ENCODE measurements at places on chromosomes 12 and 14. TPM values are rescaled to one million over a fixed set of nuclear protein-coding genes. Genes with fewer than 3 reads are reported as not detected.

The HCAR1 gene
- total RNA-seq = not detected

The IPO4 gene
- total RNA-seq = 102 TPM

The KRT7 gene
- total RNA-seq = 72.6 TPM

The AGAP2 gene
- 15.8 TPM for total RNA-seq

The LYZ gene
- total RNA-seq = 1.3 TPM

The STYK1 gene
- total RNA-seq = 4.4 TPM

The TEX52 gene
- not detected for total RNA-seq

The GUCY2C gene
- not detected for total RNA-seq

The KSR2 gene
- total RNA-seq = 10.1 TPM

The CATSPERB gene
- total RNA-seq = 0.74 TPM

The TTC9 gene
- 2.4 TPM for total RNA-seq

The GABARAPL1 gene
- 35.5 TPM for total RNA-seq

The TESPA1 gene
- total RNA-seq = 0.27 TPM

The GPD1 gene
- 1.6 TPM for total RNA-seq

The HCAR2 gene
- not detected for total RNA-seq

The ART4 gene
- not detected for total RNA-seq

The ZFHX2 gene
- 3.6 TPM for total RNA-seq

The GPRC5D gene
- total RNA-seq = not detected

The FLRT2 gene
- total RNA-seq = 0.17 TPM

The NOXRED1 gene
- 0.66 TPM for total RNA-seq

The TMTC3 gene
- 22.5 TPM for total RNA-seq

The LRRIQ1 gene
- 0.89 TPM for total RNA-seq

The PLXNC1 gene
- 0.25 TPM for total RNA-seq

The RNASE7 gene
- total RNA-seq = not detected

The HOXC12 gene
- not detected for total RNA-seq

The CCDC175 gene
- not detected for total RNA-seq

The GPR135 gene
- total RNA-seq = 3.9 TPM

The TBX5 gene
- 0.10 TPM for total RNA-seq

The POTEG gene
- total RNA-seq = not detected

The ANO4 gene
- 1.7 TPM for total RNA-seq

The KRT72 gene
- 0.17 TPM for total RNA-seq

The NUDT14 gene
- total RNA-seq = 56.1 TPM

The NRIP2 gene
- total RNA-seq = not detected

The B3GNT4 gene
- total RNA-seq = 7.1 TPM

The CEBPE gene
- not detected for total RNA-seq

The MSI1 gene
- total RNA-seq = 26.0 TPM

The KRT83 gene
- total RNA-seq = not detected
